Skin of body (tissue), 3 donors: ENCODE measurements at places on chromosomes 6 and 20. TPM values are rescaled to one million over a fixed set of nuclear protein-coding genes. Genes with fewer than 3 reads are reported as not detected.
A peak's percentile ranks its signal among the peaks of the same experiment; 100 is the strongest.

The CUL7 gene
- total RNA-seq = 20.3 TPM

The OR12D3 gene
- not detected for total RNA-seq

The STK4 gene
- 28.3 TPM for total RNA-seq

DNA sequence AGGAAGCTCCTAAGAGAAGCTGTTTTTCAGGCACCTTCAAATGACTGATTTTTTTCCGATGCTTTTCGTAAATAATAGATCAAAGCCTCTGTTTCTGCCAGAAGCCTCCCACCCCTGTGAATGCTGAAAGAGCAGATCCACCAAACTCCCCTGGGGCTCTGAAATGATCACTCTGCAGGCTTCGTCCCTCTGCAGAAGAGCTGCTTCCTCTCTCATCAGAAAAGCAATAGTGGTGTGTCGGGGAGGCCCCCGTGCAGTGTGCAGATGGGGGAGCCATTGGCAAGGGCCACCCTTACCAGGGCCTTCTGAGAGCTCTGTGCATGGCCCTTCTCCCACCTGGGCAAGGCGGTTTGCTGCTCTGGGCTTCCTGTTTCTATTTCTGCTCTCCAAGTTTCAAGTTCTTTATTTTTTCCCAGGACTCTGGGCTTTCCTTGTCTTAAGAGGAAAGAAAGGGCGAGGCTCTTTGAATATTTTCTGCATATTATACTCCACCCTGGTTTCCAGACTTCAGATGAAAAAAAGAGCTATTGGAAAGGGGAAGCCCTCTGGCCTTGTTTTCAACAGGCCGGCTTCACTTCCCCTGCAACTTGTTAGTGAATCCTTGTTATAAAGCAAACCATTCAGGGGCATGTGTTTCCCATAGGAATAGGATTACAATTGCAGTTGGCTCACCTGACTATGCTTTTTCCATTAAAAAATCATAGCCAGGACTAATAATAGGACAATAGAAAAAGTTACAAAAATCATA lies 155.2 kb downstream of the TTLL2 start:
- DNase-seq = peak; percentile 59

DNA sequence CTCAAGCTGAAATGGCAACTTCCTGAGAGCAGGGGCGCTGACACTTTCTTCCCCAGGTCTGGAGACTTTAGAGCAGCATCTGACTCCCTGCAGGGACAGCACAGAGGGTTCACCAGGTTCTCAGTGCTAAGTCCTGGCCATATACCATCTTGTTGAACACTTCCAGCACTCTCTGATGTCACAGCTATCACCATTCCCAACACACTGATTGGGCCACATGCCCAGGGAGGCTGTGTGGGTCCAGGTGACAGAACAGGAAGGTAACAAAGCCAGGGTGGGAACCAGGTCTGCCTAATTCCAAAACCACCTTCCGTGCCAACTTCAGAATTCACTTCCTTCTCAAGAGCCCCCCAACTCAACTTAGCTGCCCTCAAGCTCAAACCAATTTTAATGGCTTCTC lies 4.3 kb downstream of the APCDD1L start:
- DNase-seq = no peak

GRCh38 chr6:141829566-141830360 lies 303.0 kb upstream of the GJE1 start:
- no peak for DNase-seq

DNA sequence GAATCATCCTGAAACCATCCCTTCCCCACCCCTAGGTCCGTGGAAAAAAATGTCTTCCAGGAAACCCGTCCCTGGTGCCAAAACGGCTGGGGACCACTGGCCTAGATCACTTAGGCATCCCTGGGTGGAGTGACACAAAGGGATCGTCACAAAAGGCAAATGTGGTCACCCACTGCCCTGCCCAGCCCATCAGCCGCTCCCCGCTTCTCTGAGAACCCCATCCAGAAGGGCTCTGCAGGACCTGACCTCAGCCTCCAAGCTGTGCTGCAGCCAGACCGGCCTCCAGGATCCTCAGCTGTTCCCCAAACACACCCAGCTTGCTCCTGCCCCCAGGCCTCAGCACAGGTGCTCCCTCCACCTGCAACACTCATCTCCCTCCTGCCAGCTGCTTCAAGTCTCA lies 61.6 kb downstream of the PREX1 start:
- no peak for DNase-seq

- DNase-seq = peak; percentile 69
Observed at GRCh38 chr20:52031563-52032303, 159.8 kb downstream of the ZFP64 start.

DNA sequence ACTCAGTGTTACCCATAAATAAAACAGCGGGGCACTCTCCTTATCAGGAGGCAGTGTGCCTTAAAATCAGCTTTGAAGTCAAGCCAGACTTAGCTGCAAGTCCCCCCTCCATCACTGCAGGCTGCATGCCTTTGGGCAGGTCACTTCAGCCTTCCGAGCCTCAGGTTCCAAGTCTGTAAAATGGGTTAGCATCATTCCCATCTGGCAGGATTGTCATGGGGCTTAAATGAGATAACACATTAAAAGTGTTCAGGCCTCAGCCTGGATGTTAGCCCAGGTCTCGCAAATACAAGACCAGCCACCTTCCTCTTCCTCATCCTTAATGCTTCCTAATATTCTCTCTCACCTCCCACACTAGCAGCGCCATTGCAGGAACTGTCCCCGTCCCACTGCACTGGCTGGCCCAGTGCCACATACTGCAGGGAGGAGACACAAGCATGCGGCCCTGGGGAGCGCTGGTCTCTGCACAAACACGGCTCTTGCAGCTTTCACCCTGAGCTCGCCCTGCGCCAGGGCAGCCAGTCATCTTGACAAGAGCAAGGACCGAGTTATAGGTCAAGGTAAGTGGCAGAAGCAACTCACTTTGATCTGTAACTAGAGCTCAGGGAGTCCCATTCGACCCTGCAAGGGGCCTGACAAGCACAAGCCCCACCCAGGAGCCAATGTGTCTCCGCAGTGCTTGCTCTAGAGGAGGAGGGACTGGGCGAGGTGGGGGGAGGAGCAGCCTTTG lies 564.6 kb upstream of the AGPAT4 start:
- DNase-seq = peak; percentile 10

GRCh38 chr6:17710331-17710730 lies 3.6 kb upstream of the NUP153 start:
- DNase-seq = no peak

- no peak for DNase-seq
Observed at GRCh38 chr6:53986165-53986720, 125.0 kb upstream of the MLIP start.

DNA sequence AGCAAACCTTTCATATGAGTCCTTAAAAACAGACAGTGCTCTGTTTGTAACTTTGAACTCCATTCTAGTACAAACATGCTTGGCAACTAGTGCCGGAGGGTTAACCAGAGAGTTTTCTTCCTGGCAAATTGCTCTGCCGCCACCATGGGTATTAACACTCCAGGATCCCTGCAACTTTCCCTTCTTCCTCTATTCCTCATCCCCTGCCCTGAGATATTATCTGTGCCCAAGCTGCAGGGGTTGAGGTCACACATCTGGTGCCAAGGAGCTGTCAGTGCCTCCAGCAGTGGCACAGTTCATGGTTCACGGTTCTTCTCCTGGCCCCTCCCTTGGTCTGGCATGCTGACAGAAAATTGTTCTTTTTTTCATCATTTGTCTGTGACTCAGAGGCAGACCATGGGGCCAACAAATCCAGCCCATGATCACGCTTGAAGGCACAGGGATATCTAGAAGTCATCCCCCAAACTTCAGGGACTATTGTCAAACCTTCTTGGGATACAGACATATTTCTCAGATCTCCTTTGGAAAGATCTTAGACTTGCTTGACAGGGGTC lies 77.5 kb downstream of the ATXN1 start:
- no peak for DNase-seq
